Substantia nigra (tissue), 51 donors: ENCODE measurements at places on chromosomes 16 and 17.

- DNase-seq, result peak; percentile 21
These were observed 46.7 kb downstream of the WNT3 start for GRCh38 chr17:46771561-46772474.

DNA sequence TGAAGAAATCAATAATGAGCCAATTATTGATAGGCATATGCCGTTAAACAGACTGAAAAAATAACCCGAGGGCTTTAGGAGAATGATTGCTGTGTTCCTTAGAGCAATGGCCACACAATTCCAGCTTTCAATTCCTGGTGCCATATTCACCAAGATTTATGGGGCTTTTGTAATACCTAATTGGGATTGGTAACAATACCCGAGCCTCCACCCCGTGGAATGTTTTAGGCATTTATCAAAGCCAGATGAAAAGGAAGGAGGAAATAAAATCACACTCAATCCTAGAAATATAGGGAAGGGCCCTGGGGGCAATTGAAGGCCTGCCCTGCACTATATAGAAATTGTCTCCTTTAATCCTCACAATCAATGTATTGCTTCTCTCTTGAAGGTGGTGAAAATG lies 42.1 kb upstream of the MLYCD start:
- no peak for DNase-seq

GRCh38 chr16:46911038-46911437 lies 26.9 kb downstream of the GPT2 start:
- no peak for DNase-seq

- no peak for DNase-seq
These were observed 21.4 kb upstream of the TIMP2 start for GRCh38 chr17:78946631-78947030.

DNA sequence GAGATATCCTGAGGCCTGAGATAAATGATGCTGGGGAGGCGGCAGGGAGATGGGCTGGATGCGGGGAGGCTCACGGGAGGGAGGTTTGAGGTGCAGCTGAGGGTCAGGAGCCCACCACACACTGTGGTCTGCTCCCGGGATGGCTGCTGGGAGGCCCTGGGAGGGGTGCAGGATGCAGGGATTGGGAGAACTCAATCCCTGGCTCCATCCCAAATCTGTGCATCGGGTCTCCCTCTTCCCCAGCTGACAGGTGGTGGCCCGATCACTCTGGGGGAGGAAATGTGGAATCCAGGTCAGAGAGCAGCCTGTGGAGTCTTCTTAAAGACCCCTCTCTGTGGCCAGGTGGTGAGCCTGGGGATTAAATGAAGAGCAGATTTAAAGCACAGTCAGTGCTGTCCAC lies 12.0 kb downstream of the PHB1 start:
- no peak for DNase-seq

DNA sequence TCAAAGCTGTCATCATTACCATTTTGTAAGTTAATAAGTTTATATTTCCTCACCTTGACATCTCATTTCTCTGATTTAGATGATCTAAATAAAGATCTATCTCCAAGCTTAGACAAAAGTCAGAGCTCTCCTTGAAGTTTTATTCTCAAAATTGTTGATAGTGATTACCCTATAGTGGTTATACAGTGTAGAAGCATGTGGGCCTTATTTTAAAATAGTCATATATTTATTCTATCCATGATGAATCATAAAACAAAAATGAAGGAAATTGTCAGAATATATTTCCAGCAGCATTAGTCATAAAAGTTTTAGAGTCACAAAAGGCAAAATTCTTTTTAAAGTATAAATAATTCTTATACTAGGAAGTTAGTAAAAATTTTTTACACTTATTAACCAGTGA lies 49.0 kb downstream of the RHOT1 start:
- DNase-seq, result no peak

GRCh38 chr16:71754652-71755051 lies 30.2 kb upstream of the PHLPP2 start:
- DNase-seq, result no peak

GRCh38 chr17:83196973-83197880 lies 117.8 kb downstream of the METRNL start:
- no peak for DNase-seq

- DNase-seq, result peak; percentile 61
These were observed at the start of gene FZD2 for GRCh38 chr17:44556832-44557606. Gene FZD2 (plus strand): TSS chr17:44557484. CDS start chr17:44557689, 205 bp downstream.
